Thoracic aorta endothelial cell (primary cell): ENCODE measurements at places on chromosomes 6 and 20. TPM values are rescaled to one million over a fixed set of nuclear protein-coding genes. Genes with fewer than 3 reads are reported as not detected.

The ANKRD60 gene
- total RNA-seq, result not detected in 2 replicates

The OOEP gene
- total RNA-seq, result not detected in 2 replicates

The PLEKHG1 gene
- 78.7 and 87.0 TPM in 2 replicates for total RNA-seq

The FKBP1A gene
- total RNA-seq, result 412 and 489 TPM in 2 replicates

The RRAGD gene
- total RNA-seq, result 0.27 and 1.1 TPM in 2 replicates

The NKX2-2 gene
- not detected in 2 replicates for total RNA-seq

The TNFRSF6B gene
- total RNA-seq, result 13.2 and 15.5 TPM in 2 replicates

The CRISP3 gene
- total RNA-seq, result not detected in 2 replicates

The PSORS1C2 gene
- total RNA-seq, result not detected in 2 replicates

The HRH3 gene
- total RNA-seq, result not detected in 2 replicates

The ARMC2 gene
- 2.3 and 2.4 TPM in 2 replicates for total RNA-seq

The SLC35D3 gene
- not detected in 2 replicates for total RNA-seq

The NRSN1 gene
- total RNA-seq, result not detected in 2 replicates

The KHDC1L gene
- total RNA-seq, result not detected in 2 replicates

The SNX9 gene
- 56.1 and 61.3 TPM in 2 replicates for total RNA-seq

The SIRPB1 gene
- total RNA-seq, result 0.14 and 0.80 TPM in 2 replicates

The CENPW gene
- 30.1 and 33.7 TPM in 2 replicates for total RNA-seq

The TPD52L1 gene
- total RNA-seq, result 4.3 and 4.7 TPM in 2 replicates

The GGTLC1 gene
- not detected in 2 replicates for total RNA-seq

The ZSCAN26 gene
- 15.0 and 15.1 TPM in 2 replicates for total RNA-seq

The SPTLC3 gene
- total RNA-seq, result 0.40 and 1.1 TPM in 2 replicates
